ENCODE measurements at places on chromosomes 2 and 18.

GRCh38 chr2:25806941-25807340 is 71.3 kb downstream of the ASXL2 start:
- DNase-seq: no peak

GRCh38 chr2:120398051-120398995 is 52.4 kb downstream of the INHBB start:
- no peak for DNase-seq

DNA sequence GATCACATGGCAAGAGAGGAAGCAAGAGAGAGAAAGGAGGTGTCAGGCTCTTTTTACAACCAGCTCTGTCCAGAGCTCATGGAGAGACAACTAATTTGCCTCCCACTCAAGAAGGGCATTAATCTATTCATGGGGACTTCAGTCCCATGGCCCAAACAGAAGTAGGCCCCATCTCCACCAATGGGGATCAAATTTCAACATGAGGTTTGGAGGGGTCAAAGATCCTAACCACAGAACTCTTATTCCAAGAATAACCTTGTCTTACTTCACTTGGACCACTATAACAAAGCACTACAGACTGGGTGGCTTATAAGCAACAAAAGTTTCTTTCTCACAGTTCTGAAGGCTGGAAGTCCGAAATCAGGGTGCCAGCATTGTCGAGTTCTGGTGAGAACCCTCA is 31.8 kb downstream of the GRB14 start:
- DNase-seq: no peak

GRCh38 chr2:20141056-20141762 is 83.7 kb downstream of the SDC1 start:
- DNase-seq: no peak

GRCh38 chr2:207767461-207768167 is 2.1 kb downstream of the FZD5 start:
- no peak for DNase-seq

Data from amygdala (tissue), 56 donors.